Stomach (tissue), 19 donors: ENCODE measurements at places on chromosomes 13 and 19.
A peak's percentile ranks its signal among the peaks of the same experiment; 100 is the strongest.

GRCh38 chr13:30872685-30873461 is 33.2 kb upstream of the MEDAG start:
- no peaks in the 10 kb centered on the region for H3K27me3 ChIP-seq
- H3K4me1 ChIP-seq: peaks cover 25% of the 10 kb centered on the region
- no peaks in the 10 kb centered on the region for H3K36me3 ChIP-seq
- peak overlapping the region; percentile 79 for H3K27ac ChIP-seq

- H3K27ac ChIP-seq: no peak overlapping the region
- H3K4me3 ChIP-seq: no peak overlapping the region
- H3K4me1 ChIP-seq: no peaks in the 10 kb centered on the region
- no peaks in the 10 kb centered on the region for H3K27me3 ChIP-seq
- H3K36me3 ChIP-seq: no peaks in the 10 kb centered on the region
- DNase-seq: no peak
These were observed 452.6 kb upstream of the KLF12 start for GRCh38 chr13:74586847-74587246.

GRCh38 chr13:80040981-80041317 is 300.0 kb downstream of the SPRY2 start:
- H3K27ac ChIP-seq: no peak overlapping the region
- no peak for DNase-seq
- H3K4me1 ChIP-seq: no peaks in the 10 kb centered on the region
- no peaks in the 10 kb centered on the region for H3K36me3 ChIP-seq
- no peak overlapping the region for H3K4me3 ChIP-seq
- H3K27me3 ChIP-seq: no peaks in the 10 kb centered on the region

GRCh38 chr19:14507704-14508542 is 10.3 kb downstream of the DNAJB1 start:
- H3K27ac ChIP-seq: peak overlapping the region; percentile 12
- peak; percentile 67 for DNase-seq
- no peak overlapping the region for H3K4me3 ChIP-seq
- H3K36me3 ChIP-seq: no peaks in the 10 kb centered on the region
- peaks cover 60% of the 10 kb centered on the region for H3K4me1 ChIP-seq

DNA sequence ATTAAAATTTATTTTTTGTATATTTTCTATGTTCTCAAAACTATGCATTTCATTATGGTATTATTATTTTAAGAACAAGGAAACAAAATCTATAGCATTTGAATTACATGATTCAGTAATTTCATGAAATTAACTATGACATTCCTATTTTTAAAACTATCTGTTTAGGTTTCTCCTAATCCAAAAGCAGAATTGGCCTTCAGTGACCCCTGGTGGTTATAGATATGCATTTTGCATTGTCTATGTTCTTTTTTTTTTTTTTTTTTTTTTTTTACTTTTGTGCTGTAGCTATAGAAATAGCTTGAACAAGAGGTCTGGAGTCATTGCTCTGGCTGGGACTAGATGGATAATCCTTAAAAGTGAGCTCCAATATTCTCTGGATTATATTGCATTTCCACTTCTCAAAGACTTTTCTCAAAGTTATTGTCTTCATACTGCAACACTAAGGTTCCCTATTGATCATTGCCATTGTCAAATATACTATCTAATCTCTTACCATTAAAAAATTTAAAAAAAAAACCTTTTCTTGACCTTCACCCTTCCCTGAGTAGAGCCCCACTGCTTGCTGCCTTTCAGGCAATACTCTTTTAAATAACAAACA is 15.9 kb upstream of the DNAJC3 start:
- DNase-seq: peak; percentile 71
- no peaks in the 10 kb centered on the region for H3K4me1 ChIP-seq
- no peak overlapping the region for H3K27ac ChIP-seq
- H3K4me3 ChIP-seq: no peak overlapping the region
- no peaks in the 10 kb centered on the region for H3K27me3 ChIP-seq

GRCh38 chr19:50796634-50797428 is 6.6 kb downstream of the ACP4 start:
- H3K4me3 ChIP-seq: no peak overlapping the region
- peaks cover 62% of the 10 kb centered on the region for H3K36me3 ChIP-seq
- H3K27ac ChIP-seq: no peak overlapping the region
- H3K4me1 ChIP-seq: no peaks in the 10 kb centered on the region

DNA sequence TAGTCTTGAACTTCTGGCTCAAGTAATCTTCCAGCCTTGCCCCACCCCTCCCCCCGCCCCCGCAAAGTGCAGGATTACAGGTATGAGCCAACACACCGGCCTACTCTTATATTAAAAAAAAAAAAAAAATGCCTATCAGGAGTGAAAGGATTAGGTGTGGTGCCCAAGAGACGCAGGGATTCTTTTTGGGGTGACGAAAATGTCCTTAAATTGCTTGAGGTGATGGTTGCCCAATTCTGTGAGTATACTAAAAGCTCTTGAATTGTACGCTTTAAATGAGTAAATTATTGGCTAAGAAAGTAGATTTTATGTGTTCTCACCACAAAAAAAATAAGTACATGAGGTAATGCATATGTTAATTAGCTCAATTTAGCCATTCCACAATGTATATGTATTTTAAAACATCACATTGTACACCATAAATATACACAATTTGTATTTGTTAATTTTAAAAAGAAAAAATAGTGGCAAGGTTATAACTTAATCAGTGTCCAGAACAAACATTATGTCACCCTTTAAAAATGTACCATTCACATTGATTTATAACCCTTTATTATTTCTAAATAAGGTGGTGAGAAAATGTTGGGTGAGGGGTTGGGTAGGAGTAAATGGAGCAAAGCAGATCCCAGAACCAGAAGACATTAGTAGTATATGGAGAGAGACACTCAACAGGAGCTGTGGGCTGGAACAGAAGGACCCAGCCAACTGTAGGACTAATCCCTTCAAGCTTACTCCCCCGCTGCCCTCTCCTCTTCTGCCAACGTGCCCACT is 3.9 kb downstream of the IGSF23 start:
- H3K4me1 ChIP-seq: peaks cover 22% of the 10 kb centered on the region
- H3K36me3 ChIP-seq: no peaks in the 10 kb centered on the region
- DNase-seq: no peak
- no peaks in the 10 kb centered on the region for H3K27me3 ChIP-seq
- no peak overlapping the region for H3K4me3 ChIP-seq

DNA sequence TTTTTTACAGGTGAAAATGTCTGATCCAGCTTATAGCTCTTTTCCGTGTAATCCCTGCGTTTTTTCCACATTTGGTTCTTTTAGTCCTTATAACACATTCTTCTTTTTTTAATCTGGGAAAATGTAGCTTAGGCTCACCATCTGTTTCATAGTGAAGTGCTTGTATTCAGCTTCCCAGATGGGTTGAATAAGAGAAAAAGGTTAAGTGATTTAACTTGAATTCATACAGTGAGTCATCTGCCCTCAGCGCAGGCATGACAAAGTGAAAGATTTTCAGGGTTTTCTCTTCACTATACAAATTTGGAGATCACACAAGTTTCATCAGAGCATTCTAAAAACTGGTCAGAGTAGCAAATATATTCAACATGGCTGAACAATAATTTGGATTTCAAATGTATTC is 224.8 kb downstream of the SPRY2 start:
- no peak overlapping the region for H3K4me3 ChIP-seq
- no peaks in the 10 kb centered on the region for H3K4me1 ChIP-seq
- H3K36me3 ChIP-seq: no peaks in the 10 kb centered on the region
- no peak overlapping the region for H3K27ac ChIP-seq
- no peak for DNase-seq

GRCh38 chr19:10292206-10292788 is 2.5 kb downstream of the ICAM5 start:
- H3K4me1 ChIP-seq: peaks cover 90% of the 10 kb centered on the region
- peak overlapping the region; percentile 46 for H3K4me3 ChIP-seq
- H3K36me3 ChIP-seq: no peaks in the 10 kb centered on the region
- peaks cover 49% of the 10 kb centered on the region for H3K27me3 ChIP-seq
- H3K27ac ChIP-seq: no peak overlapping the region

GRCh38 chr13:51811046-51811445 is 7.1 kb upstream of the DHRS12 start:
- H3K4me1 ChIP-seq: peaks cover 14% of the 10 kb centered on the region
- no peak overlapping the region for H3K4me3 ChIP-seq
- DNase-seq: no peak

- DNase-seq: no peak
- no peaks in the 10 kb centered on the region for H3K27me3 ChIP-seq
- H3K27ac ChIP-seq: no peak overlapping the region
- peaks cover 10% of the 10 kb centered on the region for H3K36me3 ChIP-seq
- no peaks in the 10 kb centered on the region for H3K4me1 ChIP-seq
These were observed 93.6 kb downstream of the DPF1 start for GRCh38 chr19:38130399-38130798.

- no peak for DNase-seq
- H3K36me3 ChIP-seq: no peaks in the 10 kb centered on the region
- H3K27ac ChIP-seq: no peak overlapping the region
- H3K27me3 ChIP-seq: no peaks in the 10 kb centered on the region
These were observed 1208.3 kb downstream of the PCDH9 start for GRCh38 chr13:66021846-66022245.

GRCh38 chr19:39297931-39298634 is 1.9 kb downstream of the IFNL1 start:
- H3K27me3 ChIP-seq: no peaks in the 10 kb centered on the region
- H3K27ac ChIP-seq: no peak overlapping the region
- peak; percentile 37 for DNase-seq
- no peak overlapping the region for H3K4me3 ChIP-seq

- no peak for DNase-seq
- H3K27me3 ChIP-seq: no peaks in the 10 kb centered on the region
- peak overlapping the region; percentile 49 for H3K27ac ChIP-seq
- peaks cover 59% of the 10 kb centered on the region for H3K36me3 ChIP-seq
- peaks cover 12% of the 10 kb centered on the region for H3K4me1 ChIP-seq
These were observed 106.1 kb downstream of the RAB20 start for GRCh38 chr13:110455444-110455843.

- H3K4me3 ChIP-seq: no peak overlapping the region
- peaks cover 97% of the 10 kb centered on the region for H3K36me3 ChIP-seq
- H3K27me3 ChIP-seq: no peaks in the 10 kb centered on the region
These were observed 12.5 kb downstream of the TNPO2 start for GRCh38 chr19:12711187-12711586.

DNA sequence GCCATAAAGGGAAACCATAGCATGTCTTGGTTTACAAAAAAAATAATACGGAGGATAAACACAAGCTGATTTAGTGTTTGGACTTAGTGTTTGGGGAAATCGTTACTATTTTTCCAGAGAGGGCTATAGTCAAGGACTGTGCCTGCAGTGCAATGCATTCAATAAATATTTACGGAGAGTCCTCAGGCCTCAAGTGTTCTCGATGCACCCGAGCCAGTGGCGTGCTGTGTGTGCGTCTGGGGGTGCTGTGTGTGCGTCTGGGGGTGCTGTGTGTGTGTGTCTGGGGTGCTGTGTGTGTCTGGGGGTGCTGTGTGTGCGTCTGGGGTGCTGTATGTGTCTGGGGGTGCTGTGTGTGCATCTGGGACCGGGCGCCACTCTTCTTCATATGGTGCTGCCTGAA is 71.7 kb upstream of the GTF3A start:
- no peak overlapping the region for H3K4me3 ChIP-seq
- H3K27ac ChIP-seq: peak overlapping the region; percentile 23
- peaks cover 6% of the 10 kb centered on the region for H3K27me3 ChIP-seq

DNA sequence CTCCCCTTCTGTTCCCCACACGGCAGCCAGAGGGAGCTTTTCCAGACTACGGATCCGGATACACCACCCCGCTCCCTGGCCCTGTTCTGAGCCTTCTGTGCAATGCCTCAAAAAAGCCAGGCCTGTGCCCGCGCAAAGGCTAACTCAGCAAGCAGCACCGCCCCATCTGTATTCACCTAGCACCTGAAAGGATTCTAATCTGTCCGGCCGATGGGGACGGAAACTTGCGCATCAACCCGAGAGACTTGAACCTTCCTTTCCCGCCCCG is 589 bp downstream of the ZBTB45 start:
- H3K36me3 ChIP-seq: peaks cover 21% of the 10 kb centered on the region
- peak overlapping the region; percentile 98 for H3K27ac ChIP-seq
- DNase-seq: peak; percentile 59

- H3K27me3 ChIP-seq: no peaks in the 10 kb centered on the region
- DNase-seq: peak; percentile 52
- peak overlapping the region; percentile 95 for H3K27ac ChIP-seq
- peaks cover 41% of the 10 kb centered on the region for H3K36me3 ChIP-seq
These were observed 823 bp downstream of the TLE5 start for GRCh38 chr19:3061182-3062161.

DNA sequence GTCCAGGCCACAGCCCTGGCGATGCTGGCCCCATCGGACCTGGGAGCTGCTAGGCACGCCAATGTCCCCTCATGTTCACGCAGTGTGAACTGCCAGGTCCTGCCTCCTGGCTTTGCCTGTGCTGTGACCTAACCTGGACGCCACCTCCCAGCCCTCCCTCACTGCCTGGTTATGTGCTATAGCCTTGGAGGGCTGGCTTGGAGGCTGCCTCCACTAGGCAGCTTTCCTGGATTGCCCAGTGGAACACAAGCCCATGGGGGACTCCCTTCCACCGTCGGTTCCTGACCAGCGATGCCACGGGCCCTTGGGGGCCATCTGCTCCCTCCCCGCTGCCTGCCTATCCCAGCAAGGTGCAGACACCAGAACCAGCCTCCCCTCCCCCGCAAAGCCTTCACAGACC is 15.2 kb upstream of the UQCR11 start:
- H3K4me3 ChIP-seq: no peak overlapping the region
- no peaks in the 10 kb centered on the region for H3K27me3 ChIP-seq
- peaks cover 5% of the 10 kb centered on the region for H3K4me1 ChIP-seq
- peaks cover 97% of the 10 kb centered on the region for H3K36me3 ChIP-seq

- no peak for DNase-seq
- no peak overlapping the region for H3K4me3 ChIP-seq
- no peaks in the 10 kb centered on the region for H3K27me3 ChIP-seq
- no peak overlapping the region for H3K27ac ChIP-seq
- H3K36me3 ChIP-seq: no peaks in the 10 kb centered on the region
These were observed 290.7 kb downstream of the ATP8A2 start for GRCh38 chr13:25662516-25662915.

- no peak overlapping the region for H3K27ac ChIP-seq
- no peak for DNase-seq
- H3K4me3 ChIP-seq: no peak overlapping the region
- H3K4me1 ChIP-seq: no peaks in the 10 kb centered on the region
These were observed 27.3 kb upstream of the EDDM13 start for GRCh38 chr19:56245121-56245740.

DNA sequence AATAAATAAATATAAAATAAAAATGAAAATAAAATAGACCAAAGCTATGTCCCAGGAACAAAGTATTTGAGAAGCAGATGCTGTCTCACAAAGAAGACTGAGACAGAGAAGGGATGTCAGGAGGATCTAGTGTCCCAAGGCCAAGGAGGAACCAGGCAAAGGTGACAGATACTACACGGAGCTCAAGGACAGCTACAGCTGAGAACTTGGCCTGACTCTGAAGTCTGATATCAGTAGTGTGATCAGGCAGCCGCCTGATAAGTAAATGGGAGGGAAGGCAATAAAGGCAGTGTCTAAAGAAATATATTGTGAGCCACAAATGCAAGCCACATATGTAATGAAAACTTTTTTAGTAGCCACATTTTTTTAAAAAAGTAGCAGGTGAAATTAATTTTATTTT is 20.4 kb upstream of the NANOS3 start:
- DNase-seq: no peak
- H3K27ac ChIP-seq: no peak overlapping the region
- no peak overlapping the region for H3K4me3 ChIP-seq
- H3K36me3 ChIP-seq: no peaks in the 10 kb centered on the region
- no peaks in the 10 kb centered on the region for H3K27me3 ChIP-seq
